ENCODE measurements at places on chromosomes 4 and X. TPM values are rescaled to one million over a fixed set of nuclear protein-coding genes. Genes with fewer than 3 reads are reported as not detected.
A peak's percentile ranks its signal among the peaks of the same experiment; 100 is the strongest.

DNA sequence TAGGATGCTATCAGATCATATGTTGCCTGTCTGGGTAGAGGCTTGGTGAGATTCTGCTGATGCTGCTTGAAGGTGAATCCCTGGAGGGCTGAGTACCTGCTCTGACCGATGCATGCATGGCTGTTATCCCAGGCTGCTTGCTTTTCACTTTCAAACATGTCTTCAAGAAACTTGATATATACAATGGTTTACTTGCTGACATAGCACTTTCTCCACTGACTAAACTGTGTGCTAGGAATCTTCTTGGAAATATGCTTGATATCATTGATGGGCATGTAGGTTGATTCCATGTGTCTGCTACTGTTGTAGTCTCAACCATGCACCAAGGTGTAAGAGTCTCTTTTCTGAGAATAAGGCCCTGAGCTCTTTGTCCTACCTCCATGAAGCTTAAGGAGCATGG is 79.6 kb upstream of the WDR1 start:
- no peaks in the 10 kb centered on the region for H3K27me3 ChIP-seq
- H3K4me1 ChIP-seq = no peaks in the 10 kb centered on the region
- DNase-seq = no peak
- H3K4me3 ChIP-seq = no peak overlapping the region

DNA sequence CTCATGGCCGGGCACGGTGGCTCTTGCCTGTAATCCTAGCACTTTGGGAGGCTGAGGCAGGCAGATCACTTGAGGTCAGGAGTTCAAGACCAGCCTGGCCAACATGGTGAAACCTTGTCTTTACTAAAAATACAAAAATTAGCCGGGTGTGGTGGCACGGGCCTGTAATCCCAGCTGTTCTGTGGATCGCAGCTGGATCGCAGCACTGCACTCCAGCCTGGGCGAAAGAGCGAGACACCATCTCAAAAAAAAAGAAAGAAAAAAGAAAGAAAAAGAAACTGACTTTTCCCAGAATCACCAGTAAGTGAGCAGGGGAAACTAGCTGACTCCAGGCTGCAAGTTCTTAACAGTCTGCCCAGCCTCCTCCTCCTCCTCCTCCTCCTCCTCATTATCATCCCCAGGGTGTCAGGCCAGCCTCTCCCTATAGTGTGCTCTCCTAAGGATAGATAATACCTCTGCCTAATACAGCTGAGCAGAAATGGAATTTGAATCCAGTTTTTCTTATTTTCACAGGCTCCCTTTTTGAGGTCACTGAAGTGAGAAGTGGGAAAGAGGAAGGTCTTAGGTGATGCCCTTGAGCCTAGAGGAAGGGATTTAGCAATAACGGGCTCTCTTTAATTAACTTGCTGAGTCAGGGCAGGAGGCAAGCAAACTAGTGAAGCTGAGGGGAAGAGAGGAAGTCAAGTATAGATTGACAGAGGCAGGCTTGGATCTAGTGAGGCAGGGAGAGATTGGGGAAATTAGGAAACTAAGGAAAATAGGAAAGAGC is 11.8 kb upstream of the ELF2 start:
- DNase-seq = no peak
- H3K27me3 ChIP-seq = no peaks in the 10 kb centered on the region
- H3K4me1 ChIP-seq = peaks cover 8% of the 10 kb centered on the region
- H3K4me3 ChIP-seq = no peak overlapping the region

- H3K27ac ChIP-seq = no peak overlapping the region
- peak; percentile 2 for DNase-seq
- H3K36me3 ChIP-seq = no peaks in the 10 kb centered on the region
- H3K27me3 ChIP-seq = no peaks in the 10 kb centered on the region
- H3K4me3 ChIP-seq = no peak overlapping the region
- no peaks in the 10 kb centered on the region for H3K4me1 ChIP-seq
These were observed 110.7 kb downstream of the ARAP2 start for GRCh38 chr4:36133658-36134057.

LEF1 gene
- total RNA-seq = 19.4 TPM
